Lower leg skin (tissue), 4 donors: ENCODE measurements at places on chromosomes 16 and 17. TPM values are rescaled to one million over a fixed set of nuclear protein-coding genes. Genes with fewer than 3 reads are reported as not detected.

The SEZ6L2 gene
- total RNA-seq = 1.9 TPM

The MT4 gene
- total RNA-seq = 1,445 TPM

The MYH8 gene
- total RNA-seq = not detected

The PFN1 gene
- total RNA-seq = 504 TPM

The TBC1D3K gene
- total RNA-seq = not detected

The USP43 gene
- total RNA-seq = 4.4 TPM
